H7 (cell line): ENCODE measurements at places on chromosomes 7 and 10. TPM values are rescaled to one million over a fixed set of nuclear protein-coding genes. Genes with fewer than 3 reads are reported as not detected.

DNA sequence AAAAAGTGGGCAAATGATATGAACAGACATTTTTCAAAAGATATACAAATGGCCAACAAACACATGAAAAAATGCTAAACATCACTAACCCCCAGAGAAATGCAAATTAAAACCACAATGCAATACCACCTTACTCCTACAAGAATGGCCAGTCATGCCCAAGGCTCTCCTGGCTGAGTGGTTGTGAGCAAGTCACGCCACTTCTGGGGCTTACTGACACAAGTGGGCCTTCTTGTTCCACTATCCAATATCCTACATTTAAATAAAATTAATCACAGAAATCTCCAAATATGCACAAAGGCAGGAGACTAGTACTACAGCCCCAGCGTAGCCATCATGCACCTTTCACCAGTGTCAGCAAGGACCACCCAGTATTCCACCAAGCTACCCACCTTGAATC is 181.9 kb downstream of the TNS3 start:
- no peak for DNase-seq

DNA sequence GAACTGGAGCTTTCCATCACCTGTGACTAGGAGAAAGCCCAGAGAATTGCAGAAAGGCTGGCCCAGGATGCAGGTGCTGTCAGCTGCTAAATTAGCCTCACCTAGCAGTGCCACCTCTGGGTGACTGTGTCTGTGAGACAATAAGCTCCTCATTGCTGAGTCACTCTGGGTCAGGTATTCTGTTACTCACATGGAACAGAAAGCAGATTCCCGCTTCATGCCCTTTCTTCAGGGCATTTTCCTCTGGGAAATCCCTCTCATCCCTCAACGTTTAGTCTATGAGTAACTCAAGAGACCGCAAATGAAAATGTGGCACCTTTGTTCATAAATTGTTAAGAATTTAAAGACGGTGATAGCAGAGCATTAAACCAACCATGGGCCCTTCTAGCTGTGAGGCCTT is 184.0 kb downstream of the ADAM12 start:
- no peak for DNase-seq

DNA sequence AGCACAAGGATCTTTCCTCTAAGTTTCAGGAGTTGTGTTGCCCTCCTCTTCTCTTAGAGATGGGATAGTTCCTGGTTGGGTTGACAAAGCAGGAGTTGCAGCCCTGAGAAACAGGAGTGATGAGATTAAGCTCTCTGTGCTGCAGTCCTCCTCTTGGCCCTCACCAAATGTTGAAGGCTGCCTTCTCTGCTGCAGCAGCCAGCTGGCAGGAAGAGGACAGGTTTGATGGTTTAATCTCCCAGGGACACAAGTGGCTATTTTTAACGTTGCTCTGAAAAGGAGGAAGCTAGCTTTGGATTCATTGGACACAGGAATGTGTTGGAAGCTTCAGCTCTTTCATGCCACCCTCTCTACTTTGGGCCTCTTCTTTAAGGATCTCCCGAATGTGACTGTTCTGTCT is 9.4 kb downstream of the STRIP2 start:
- DNase-seq = no peak

DNA sequence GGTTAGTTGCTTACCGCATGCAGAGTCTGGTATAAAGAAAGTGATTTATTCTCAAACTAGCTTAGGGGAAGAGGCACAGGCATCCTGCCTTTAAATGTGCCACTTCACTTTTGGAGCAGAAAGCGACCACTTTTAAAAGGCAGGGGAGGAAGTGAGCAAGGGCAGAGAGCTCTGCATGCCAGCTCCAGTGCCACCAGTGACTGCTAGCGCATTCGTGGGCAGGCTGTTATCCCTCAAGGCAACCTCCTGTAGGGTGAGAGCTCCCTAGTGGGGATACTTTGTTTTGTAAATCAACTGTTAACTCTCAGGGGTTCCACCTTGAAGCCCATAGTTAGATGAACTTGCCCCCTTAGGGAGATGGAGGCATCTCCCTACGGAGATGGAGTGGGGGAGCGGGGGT is 29.4 kb upstream of the GRB10 start:
- DNase-seq = no peak

The HOXA3 gene
- not detected in 2 replicates for total RNA-seq

The PDZD7 gene
- 2.3 and 5.1 TPM in 2 replicates for total RNA-seq

The LAMB4 gene
- not detected in 2 replicates for total RNA-seq

The CYP3A4 gene
- total RNA-seq = not detected in 2 replicates
